ENCODE measurements at places on chromosomes 1 and 21.
A peak's percentile ranks its signal among the peaks of the same experiment; 100 is the strongest.

DNA sequence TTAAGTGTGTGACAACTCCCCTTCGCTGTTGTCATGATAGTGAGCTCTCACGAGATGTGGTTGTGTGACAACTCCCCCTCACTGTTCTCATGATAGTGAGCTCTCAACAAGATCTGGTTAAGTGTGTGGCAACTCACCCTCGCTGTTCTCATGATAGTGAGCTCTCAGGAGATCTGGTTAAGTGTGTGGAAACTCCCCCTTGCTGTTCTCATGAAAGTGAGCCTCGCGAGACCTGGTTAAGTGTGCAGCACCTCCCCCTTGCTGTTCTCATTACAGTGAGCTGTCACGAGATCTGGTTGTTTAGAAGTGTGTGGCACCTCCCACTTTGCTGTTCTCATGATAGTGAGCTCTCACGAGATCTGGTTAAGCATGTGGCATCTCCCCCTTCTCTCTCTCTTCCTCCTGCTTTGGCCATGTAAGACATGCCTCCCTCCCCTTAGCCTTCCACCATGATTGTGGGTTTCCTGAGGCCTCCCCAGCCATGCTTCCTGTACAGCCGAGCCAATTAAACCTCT is 25.1 kb upstream of the LSS start:
- no peak for DNase-seq
- H3K27me3 ChIP-seq = no peaks in the 10 kb centered on the region
- no peak overlapping the region for H3K4me3 ChIP-seq

GRCh38 chr1:180927841-180928240 is 15.1 kb downstream of the KIAA1614 start:
- H3K4me1 ChIP-seq = peaks cover 73% of the 10 kb centered on the region
- no peak overlapping the region for H3K4me3 ChIP-seq
- H3K27ac ChIP-seq = peak overlapping the region; percentile 86

DNA sequence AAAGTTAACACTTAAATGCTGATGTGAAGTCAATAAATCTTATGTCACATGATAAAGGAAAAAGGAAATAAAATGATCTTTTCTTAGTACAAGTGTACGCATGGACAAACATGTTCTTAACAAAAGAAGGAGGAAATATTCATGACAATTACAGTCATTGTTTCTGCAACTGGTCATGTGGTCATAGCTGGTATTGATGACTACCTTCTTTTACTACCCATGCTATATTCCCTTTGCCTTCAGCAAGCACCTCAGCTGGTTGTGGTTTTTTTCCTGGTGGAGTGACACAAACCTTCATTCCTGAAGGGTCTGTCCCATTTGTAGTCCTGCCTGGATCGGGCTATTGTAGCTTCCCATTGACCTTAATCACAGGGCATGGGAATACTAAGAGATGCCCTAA is 23.4 kb upstream of the TSHB start:
- H3K4me3 ChIP-seq = no peak overlapping the region
- DNase-seq = no peak
- H3K36me3 ChIP-seq = no peaks in the 10 kb centered on the region

GRCh38 chr1:42845866-42846256 is 552 bp upstream of the ZNF691 start:
- DNase-seq = no peak
- peaks cover 14% of the 10 kb centered on the region for H3K36me3 ChIP-seq
- H3K4me3 ChIP-seq = peak overlapping the region; percentile 88
- H3K27me3 ChIP-seq = no peaks in the 10 kb centered on the region
- peaks cover 13% of the 10 kb centered on the region for H3K4me1 ChIP-seq
- no peak overlapping the region for H3K27ac ChIP-seq

DNA sequence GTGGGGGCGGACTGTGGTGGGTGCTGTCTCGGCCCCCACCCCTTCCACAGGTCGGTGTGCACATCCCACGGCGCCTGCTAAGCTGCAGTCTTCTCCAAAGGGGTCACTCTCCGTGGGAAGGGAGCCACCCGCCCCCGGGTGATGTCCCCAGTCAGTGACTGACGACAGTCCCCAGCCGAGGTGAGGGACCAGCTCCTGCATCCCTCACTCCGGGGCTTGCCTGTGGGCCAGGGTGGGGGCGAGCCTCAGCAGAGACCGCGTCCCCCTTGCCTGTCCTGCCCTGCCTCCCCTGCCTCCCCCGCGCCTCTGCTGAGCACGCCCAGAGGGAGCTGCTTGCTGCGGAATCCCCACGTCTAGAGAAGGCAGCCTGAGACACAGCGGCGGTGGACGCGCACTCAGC is 35.9 kb upstream of the PDE9A start:
- DNase-seq = peak; percentile 42
- peaks cover 4% of the 10 kb centered on the region for H3K27me3 ChIP-seq
- H3K4me3 ChIP-seq = no peak overlapping the region
- H3K36me3 ChIP-seq = no peaks in the 10 kb centered on the region
- H3K27ac ChIP-seq = no peak overlapping the region
- peaks cover 43% of the 10 kb centered on the region for H3K4me1 ChIP-seq
